A549 treated with AZD2906 at 1 μM for 4 hours (cell line): ENCODE measurements at places on chromosomes 4 and X. TPM values are rescaled to one million over a fixed set of nuclear protein-coding genes. Genes with fewer than 3 reads are reported as not detected.

Gene CENPVL2
- total RNA-seq = not detected in 5 replicates

Gene CT55
- not detected in 5 replicates for total RNA-seq

Gene SUPT20HL2
- total RNA-seq = not detected in 5 replicates

Gene TLR7
- total RNA-seq = not detected in 5 replicates

Gene POLN
- total RNA-seq = 0.44 to 0.80 TPM (median 0.57 TPM) in 5 replicates

Gene RUFY3
- 6.0 to 8.2 TPM (median 6.4 TPM) in 5 replicates for total RNA-seq
